EH (cell line): ENCODE measurements at places on chromosomes 2 and 18.

DNA sequence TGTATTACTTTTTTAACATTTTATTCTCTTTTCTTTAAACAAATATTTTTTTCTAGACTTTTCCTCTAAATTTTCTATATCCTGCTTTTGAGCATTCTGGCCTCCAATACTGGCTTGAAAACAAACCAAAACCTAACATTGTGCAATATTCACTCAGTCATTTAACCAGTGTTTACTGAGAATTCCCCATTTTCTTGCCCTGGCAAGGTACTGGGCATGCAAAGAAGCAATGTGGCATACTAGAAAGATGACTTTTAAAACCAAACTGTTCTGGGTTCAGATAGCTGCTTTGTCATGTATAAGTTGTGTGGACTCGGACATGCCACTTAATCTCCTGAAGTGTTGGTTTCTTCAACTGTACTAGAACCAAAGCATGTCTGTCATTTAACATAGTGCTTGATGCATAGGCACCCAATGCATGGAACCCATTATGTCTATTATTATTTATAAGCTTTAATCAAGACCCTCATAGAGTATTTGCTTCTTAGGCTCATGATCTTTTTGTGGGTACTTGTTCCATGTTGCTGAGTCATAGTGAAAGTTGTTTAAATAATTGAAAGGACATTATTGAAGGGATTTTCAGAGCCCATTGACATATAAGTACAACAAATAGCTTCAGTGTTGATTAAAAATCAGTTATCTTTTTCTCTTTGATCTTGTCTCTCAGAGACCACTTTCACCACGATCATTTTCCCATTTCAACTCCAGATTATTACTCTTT lies 185.4 kb upstream of the OSR1 start:
- peak; percentile 31 for DNase-seq

- peak; percentile 89 for DNase-seq
These were observed 229.2 kb downstream of the LDLRAD4 start for GRCh38 chr18:13447621-13448334.

DNA sequence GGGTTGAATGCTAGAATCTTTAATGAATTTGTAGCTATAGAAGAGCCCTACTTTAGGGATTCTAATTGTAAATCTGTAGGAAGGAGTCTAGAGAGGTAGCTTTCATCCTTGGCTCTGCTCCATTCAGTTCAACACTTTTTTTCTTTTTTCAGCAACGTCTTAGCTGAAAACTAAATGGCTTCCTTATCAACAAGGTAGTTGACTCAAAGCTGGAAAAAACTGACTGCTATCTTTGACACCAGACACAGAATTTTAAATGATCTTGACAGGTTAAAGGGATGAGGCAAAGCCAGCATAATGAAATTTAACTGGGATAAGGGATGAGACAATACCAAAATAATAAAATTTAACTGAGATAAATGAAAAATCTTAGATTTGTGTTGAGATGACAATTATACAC lies 54.9 kb downstream of the TMEFF2 start:
- no peak for DNase-seq

- DNase-seq = peak; percentile 70
These were observed 51.4 kb downstream of the SLC8A1 start for GRCh38 chr2:40400336-40400953.

- DNase-seq = no peak
These were observed 24.8 kb upstream of the PTMA start for GRCh38 chr2:231683292-231684235.
